Thoracic aorta (tissue), 2 donors: ENCODE measurements at places on chromosomes 16 and 17.

GRCh38 chr17:80805032-80805751 lies 186.4 kb upstream of the CHMP6 start:
- DNase-seq = no peak

GRCh38 chr16:57589374-57589773 lies 39.1 kb upstream of the ADGRG1 start:
- no peak for DNase-seq

DNA sequence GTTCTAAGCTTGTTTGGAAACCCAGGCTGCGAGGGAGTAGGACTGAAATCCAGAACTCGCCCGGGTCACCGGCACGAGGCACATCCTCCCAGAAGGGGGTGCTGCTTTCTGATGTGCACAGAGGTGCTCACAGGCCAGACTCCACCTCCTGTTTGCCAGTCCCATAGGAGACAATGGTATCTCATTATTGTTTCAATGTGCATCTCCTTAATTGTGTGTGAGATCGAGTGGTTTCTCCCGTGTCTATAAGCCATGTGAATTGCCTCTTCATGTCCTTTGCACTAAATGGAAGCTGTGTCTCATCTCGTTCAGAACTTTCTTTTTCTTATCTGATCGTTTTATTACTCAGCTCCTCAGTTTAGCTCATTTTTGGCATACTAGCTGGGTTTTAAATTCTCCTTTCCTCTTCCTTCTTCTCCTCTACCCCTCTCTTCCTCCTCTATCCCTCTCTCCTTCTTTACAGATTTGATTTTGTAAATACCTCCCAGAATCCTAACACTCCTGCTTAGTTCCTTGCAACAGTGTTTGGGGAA lies 32.1 kb upstream of the PRKCB start:
- no peak for DNase-seq

DNA sequence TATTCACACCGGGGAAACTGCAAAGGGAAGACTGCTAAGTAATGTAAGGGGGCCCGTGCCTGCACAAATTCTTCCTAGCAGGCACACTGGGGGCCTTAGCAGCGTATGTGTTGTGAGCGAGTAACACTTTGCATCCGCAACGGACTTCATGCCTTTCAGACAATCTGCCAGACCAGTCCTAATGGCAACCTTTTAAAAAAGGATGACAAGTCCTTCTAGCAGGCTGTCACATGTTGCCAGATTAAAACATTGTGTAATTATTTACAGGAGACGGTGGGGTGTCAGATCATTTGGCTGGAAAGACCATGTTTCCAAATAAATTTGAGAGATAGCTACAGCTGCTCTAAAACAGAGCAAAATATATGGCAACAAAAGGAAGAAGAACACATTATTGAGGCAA lies 46.1 kb downstream of the CPPED1 start:
- DNase-seq = no peak

DNA sequence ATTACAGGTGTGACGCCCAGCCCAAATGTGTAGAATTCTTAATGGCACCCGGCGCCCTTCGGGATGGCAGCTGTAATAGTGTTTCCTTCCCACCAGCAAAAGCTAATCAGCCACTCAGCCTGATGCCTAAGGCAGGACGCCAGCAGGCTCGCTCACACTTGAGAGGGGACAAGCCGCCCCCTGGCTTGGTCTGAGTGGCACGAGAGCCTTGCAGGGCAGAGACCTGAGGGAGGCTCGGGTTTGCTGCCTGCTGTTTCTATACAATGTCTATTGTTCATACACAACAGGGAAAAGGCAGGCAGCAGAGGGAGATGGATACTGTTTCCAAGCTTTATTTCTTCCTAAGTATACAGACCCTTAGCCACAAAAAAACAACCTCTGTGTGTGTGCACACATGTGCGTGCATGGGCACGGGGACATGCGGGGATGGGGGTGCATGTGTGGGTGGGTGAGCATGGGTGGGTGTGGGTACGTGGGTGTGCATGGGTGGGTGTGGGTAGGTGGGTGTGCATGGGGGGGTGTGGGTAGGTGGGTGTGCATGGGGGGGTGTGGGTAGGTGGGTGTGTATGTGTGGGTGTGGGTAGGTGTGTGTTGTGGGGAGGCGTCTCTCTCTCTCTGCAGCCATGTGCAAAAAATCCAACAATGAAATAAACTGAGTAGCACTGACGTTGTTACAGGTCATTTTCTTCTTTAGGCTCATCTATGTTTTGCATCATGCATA lies 10.0 kb downstream of the SLC38A8 start:
- DNase-seq = no peak

DNA sequence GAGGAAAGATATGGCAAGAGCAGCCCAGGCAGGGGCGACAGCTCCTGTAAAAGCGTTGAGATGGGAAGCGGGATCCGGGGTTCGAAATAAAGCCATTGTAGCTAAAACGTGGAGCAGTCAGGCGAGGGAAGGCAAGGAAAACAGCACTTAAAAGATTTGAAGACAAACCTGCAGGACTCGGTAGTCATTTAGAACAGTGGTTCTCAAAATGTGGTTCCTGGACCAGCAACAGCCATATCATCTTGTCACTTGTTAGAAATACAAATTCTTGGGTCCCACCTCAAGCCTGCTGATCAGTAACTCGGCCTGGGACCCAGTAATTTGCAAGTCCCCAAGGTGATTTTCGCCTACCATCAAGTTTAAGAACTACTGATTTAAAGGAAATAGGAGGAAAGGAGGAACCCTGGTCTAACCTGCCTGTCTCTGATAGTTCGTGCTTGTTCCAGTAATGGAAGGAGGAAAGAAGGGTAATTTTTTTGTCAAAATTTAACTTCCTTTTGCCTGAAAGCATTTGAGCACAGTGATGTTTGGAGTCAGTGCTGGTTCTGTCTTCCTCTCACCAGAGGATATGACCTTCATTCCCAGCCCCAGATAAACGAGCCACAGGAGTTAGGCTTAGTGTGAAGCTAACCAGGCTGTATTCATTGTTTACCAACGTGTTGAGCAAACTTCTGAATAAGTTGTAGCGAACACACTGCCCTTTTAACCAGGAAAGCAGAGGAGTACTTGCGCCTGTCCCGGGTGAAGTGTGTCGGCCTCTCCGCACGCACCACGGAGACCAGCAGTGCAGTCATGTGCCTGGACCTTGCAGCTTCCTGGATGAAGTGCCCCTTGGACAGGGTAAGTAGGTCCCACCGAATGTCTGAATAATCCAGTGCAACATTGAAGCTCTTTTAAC lies 1.1 kb downstream of the ORC6 start:
- no peak for DNase-seq

DNA sequence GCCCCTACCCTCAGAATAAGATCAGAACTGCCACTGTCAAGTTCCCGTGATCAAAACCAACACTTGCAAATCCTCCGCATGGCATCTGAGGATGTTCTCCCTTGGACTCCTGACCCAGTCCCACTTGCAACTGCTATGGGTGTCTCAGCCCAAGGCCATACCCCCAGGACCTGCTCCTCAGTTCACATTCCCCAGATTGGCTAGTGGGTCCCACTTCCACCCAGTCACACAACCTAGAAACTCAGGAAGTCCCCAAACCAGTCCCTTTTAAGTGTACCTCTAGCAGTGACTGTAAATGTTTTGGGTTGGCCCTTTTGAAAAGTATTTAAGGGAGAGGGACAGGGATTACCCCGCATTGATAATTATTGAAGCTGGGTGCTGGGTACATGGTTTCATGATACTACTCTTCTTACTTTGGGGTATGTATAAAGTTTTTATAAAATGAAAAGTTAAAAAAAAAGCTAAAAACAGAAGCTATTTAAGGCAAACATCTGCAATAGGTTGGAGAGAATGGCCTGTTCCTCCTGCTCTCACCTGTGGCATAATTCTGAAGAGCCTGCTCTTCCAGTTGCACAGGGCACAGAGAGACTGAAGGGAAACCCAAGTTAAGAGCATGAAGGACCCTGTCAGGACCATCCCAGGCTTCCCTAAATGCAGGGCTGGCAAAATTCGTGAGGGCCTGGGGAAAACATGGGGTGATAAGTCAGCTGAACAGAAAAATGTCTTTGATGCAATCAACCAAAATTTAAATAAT lies 42.5 kb downstream of the ERN1 start:
- no peak for DNase-seq

- no peak for DNase-seq
Measured at GRCh38 chr16:73714976-73715375, 581.6 kb upstream of the PSMD7 start.

- no peak for DNase-seq
Measured at GRCh38 chr17:47652570-47652969, 2.9 kb downstream of the KPNB1 start.

- no peak for DNase-seq
Measured at GRCh38 chr17:76378548-76379274, 5.7 kb upstream of the SPHK1 start.
